NCI-H748 treated with DMSO at 0.1 percent for 48 hours (cell line): ENCODE measurements at places on chromosomes 2 and 18.

DNA sequence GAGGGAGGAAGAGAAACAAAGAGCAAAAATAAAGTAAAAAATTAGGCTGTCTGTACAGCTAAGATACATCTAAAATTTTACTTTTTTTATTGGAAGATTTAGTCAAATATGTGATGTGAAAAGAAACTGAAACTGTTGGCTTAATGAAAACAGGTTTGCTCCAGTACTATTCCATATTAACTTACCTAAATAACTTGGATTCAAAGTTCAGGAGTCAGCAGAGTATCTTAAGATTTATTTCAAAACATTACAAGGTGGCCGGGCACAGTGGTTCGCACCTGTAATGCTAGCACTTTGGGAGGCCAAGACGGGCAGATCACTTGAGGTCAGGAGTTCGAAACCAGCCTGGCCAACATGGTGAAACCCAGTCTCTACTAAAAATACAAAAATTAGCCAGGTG lies 197.9 kb downstream of the PDE11A start:
- no peak for DNase-seq

GRCh38 chr18:31245820-31246219 lies 72.1 kb upstream of the DSG1 start:
- DNase-seq: no peak

DNA sequence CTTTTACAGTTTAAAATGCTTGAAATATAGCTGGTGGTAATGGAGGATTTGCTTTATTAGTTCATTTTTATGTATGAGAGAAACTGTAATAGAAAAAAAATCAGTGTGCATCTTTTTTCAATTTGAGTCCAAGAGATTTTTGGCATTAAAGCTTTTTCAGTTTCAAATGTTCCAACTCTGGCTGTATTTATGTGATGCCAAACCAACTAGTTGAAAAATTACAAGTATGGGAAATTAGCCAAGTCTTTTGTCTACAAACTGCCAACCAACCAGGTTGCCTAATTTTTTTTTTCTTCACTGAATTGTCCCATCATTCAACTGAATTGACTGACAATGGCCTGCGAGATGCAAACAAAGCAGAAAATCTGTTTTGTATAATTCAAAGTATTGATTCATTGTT lies 95.7 kb downstream of the ICOS start:
- no peak for DNase-seq

DNA sequence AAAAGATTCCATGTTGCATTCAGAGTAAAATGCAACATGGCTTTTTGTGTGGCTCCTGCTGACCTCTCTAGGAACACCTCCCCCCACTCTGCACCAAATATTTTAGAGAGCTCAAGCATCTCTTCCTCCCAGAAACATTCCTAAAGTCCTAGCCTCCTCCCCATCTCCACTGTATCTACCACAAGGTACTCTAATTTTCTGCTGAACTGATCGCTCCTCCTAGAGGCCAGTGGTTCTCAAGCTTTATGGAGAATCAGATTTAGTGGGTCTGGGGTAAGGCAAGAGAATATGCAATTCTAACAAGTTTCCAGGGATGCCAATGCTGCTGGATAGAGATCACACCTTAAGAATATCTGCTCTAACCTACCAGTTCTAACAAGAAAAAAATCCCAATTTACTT lies 89.5 kb upstream of the HNRNPA3 start:
- no peak for DNase-seq

GRCh38 chr2:124027182-124027581 lies 2.1 kb downstream of the CNTNAP5 start:
- DNase-seq: peak; percentile 82

DNA sequence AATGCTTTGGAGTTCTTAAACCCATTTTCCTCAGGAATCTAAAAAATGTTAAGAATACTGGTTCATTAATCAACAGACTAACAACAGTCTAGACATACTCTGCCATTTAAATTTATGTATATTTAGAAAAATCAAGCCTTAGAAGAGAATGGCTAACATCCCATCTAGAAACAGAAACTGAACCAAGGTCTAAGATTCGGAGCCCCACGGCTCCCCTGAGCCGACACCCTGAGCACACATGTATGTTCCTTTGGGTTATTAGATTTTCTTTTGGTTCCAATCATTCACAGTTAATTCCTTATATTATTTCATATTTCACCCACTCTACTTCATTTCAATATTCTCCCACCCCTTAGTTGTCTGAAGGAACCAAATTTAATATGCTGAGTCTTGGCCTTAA lies 94.8 kb upstream of the HNRNPA3 start:
- no peak for DNase-seq

DNA sequence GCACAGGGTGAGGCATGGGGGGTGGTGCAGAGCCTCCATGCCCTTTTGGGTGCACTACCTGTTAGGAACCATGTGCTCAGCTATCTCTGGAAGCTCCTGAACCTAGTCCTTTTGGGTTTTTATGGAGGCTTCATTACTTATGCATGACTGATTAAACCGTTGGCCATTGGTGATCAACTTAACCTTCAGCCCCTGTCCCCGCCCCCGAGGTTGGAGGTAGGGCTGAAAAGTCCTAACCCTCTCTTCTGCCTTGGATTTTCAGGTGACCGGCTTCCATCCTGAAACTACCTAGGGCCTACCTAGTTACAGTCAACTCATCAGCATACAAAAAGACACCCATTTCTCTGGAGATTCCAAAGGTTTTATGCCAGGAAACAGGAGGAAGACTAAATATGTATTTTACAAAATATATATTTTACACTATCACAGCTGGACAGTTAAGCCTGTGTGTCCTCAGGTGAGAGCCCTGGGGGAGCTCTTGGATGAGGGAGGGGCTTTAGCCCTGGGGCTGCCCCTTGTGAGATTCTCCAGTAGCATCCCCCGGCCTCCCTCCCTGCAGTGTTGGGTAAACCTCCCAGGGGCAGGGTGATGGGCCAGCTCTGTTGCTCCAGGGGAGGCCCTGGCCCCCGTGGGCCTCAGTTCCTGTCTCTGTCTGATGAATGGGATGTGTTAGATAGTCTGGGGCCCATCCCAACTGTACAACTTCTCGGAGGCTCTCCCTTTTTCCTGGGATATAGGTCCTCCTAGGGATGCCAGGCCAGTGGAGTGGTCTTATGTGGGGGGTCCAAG lies 24.1 kb downstream of the GLI2 start:
- DNase-seq: no peak

DNA sequence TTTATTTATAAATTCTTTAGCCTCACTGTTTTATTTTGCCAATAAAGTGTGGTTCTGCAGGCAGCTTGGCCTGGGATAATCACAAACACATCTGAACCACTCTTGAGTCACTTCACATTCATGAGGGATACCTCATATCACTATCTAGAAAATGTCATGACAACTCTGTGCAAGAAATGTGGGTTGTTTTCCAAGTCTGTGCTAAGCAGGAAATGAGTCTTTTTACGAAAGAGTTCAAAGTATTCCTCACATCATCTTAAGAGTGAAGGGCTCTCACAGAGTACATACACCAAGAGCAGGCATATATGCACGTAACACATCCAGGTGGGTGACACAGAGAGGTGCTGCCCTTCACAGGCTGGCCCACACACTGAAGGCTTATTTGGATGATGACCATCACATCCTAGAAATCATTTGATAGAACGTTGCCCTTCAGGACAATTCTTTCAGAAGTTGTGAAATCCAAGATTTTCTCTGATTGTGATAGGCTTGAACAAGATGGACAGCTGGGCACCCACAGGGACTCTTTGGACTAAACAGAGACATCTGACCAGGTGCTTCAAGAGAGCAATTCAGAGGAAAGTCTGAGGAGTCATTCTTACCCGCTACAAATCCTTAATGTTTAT lies 811.1 kb upstream of the LRATD1 start:
- no peak for DNase-seq

GRCh38 chr18:21686282-21687105 lies 18.1 kb downstream of the ABHD3 start:
- no peak for DNase-seq

GRCh38 chr2:217694291-217694690 lies 308.5 kb downstream of the TNS1 start:
- DNase-seq: no peak
